SK-MEL-5 (cell line): ENCODE measurements at places on chromosomes 3 and 15. TPM values are rescaled to one million over a fixed set of nuclear protein-coding genes. Genes with fewer than 3 reads are reported as not detected.

DNA sequence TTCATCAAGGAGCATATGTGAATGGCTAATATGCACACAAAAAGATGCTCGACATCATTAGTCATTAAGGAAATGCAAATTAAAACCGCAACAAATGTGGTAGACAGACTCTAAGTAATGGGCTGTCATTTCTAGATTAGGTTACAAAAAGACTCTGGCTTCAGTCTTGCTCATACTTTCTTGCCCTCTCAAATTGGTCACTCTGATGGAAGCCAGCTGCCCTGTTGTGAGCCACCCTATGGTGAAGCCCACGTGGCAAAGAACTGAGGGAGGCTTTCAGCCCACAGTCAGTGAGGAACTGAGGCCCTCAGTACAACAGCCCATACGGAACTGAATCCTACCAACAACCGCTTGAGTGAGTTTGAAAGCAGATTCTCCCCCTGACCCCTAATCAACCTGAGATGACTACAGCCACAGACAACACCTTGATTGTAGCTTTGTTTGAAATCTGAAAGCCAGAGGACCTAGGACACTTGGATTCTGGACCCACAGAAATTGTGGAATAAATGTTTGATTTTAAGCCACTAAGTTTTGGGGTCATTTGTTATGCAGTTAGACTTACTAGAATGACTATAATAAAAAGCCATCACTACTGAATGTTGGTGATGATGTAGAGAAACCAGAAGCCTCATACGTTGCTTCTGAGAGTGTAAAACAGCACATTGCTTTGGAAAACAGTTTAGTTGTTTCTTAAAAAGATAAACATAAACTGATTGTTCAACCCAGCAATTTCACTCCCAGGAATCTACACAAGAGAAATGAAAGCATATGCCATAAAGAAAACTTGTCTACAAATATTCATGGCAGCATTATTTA is 45.7 kb downstream of the EHHADH start:
- DNase-seq, result no peak

Gene CCR8
- total RNA-seq, result not detected in 2 replicates

Gene MRPL46
- 39.7 and 45.8 TPM in 2 replicates for total RNA-seq

GRCh38 chr15:67537771-67538170 is 4.7 kb upstream of the MAP2K5 start:
- DNase-seq, result no peak

GRCh38 chr3:152969557-152970300 is 134.8 kb downstream of the P2RY1 start:
- no peak for DNase-seq

DNA sequence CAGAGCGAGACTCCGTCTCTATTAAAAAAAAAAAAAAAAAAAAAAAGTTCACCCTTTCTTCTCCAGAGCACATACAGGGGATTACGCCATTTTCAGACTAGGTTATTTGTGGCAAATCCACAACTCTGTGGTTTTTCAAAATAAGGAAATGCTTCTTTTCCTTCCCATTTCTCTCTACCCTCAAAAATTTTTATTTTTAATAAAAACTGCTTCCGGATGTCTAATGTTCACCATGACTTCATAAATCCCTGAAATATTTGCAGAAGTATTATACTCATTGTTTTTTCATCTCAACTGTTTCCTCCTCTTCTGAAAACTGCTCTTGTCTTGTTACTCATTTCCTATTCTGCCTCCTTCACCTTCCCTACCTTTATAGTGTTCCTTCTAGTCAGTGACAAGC is 45.0 kb upstream of the SLC12A8 start:
- no peak for DNase-seq

Gene VEPH1
- 42.3 and 51.9 TPM in 2 replicates for total RNA-seq

Gene FGD5
- total RNA-seq, result not detected in 2 replicates

Gene DLL4
- total RNA-seq, result 0.56 and 0.92 TPM in 2 replicates

Gene NR2E3
- total RNA-seq, result not detected in 2 replicates

DNA sequence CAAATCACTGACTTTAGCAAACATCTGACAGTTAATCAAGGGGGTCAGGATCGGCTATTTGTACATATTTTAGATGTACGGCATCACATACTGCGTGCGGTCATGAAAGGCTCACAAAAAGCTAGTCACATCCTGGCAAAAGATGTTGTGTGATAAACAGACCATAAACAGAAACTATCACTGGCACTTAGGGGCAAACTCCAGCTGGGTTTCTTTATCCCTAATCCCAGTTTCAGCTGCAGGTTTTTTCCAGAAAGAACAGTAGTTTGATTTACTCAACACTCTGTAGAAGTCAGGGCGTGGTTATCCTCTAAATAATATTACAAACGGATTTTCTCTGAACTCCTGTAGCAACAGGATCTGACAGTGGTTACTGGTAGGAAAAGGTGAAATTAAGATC is 112.4 kb upstream of the BHLHE40 start:
- DNase-seq, result peak; percentile 52

DNA sequence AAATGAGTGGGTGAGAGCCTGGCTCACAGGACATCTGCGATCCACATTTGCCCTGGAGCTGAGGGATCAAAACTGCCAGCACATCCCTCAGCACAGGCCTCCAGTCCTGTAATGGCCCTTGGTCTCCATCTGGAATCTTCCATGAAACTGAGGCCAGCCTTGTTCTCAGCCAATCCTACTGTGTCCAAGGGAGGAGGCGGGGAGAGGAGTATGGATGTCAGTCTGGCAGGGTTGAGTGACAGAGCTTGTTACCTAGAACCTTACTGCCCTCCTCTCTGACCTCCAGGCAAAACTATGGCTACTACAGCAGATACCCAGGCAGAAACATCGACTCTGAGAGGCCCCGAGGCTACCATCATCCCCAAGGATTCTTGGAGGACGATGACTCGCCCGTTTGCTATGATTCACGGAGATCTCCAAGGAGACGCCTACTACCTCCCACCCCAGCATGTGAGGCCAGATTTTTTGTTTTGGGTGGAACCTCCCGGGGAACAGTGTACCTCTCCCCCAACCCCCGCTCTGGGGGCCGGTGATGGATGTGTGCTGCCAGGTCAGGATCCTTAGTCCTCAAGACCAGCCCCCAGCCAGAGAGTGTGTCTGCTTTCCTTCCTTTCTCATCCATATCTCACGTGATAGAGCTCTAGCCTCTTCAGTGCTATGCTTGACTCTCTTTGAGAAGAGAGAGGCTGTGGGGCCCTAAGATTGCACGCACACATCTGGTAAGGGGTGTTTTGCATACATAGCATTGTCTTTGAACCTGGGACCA is 41.3 kb downstream of the CHDH start:
- peak; percentile 23 for DNase-seq

GRCh38 chr3:112149136-112149535 is 16.1 kb upstream of the GCSAM start:
- no peak for DNase-seq

GRCh38 chr3:77381431-77381830 is 341.5 kb downstream of the ROBO2 start:
- DNase-seq, result no peak

Gene NPAP1
- not detected in 2 replicates for total RNA-seq

Gene ZCWPW2
- 0.16 TPM in 2 replicates for total RNA-seq

GRCh38 chr3:4561661-4562060 is 68.5 kb downstream of the ITPR1 start:
- DNase-seq, result peak; percentile 55

Gene EPHB1
- total RNA-seq, result 1.1 TPM in 1 of 2 replicates, not detected in the other
